ENCODE measurements at places on chromosomes 11 and 22.

DNA sequence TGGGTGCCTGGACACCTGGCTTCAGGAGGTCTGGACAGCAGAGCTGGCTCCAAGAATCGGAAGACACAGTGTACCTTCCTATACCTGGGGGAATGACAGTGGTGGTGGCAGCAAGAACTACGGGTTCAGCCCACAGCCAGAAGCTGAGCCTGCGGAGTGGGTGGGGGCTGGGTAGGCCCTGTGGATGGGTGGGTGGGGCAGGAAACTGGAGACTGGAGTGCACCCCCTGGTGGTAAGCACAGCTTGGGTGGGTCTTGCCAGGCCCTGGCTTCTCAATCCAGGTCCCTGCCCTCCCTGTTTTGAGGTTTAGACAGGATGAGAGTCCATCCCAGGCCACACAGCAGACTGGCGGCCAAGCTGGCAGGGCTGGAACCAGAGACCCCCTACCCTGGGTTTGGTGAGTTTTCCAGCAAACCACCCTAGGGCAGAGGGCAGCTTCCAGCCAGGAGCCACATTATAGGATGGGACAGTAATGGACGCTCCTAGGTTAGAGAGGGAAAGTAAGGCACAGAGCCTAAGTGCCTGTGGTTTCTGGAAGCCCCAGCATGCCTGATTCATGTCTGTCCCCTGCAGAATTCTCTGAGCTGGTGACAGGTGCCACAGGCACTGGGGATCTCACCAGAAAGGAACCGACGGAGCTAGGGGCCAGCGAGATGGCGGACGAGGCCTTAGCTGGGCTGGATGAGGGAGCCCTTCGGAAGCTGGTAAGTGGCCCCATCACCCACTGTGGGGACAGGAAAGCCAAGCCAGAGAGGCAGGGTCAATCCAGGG, 1.7 kb downstream of the SMTN start:
- no peak for DNase-seq

- peak; percentile 51 for DNase-seq
Observed at GRCh38 chr11:74948546-74948897, 369 bp downstream of the XRRA1 start.

GRCh38 chr11:73983741-73984538, 1.3 kb upstream of the UCP2 start:
- peak; percentile 83 for DNase-seq

DNA sequence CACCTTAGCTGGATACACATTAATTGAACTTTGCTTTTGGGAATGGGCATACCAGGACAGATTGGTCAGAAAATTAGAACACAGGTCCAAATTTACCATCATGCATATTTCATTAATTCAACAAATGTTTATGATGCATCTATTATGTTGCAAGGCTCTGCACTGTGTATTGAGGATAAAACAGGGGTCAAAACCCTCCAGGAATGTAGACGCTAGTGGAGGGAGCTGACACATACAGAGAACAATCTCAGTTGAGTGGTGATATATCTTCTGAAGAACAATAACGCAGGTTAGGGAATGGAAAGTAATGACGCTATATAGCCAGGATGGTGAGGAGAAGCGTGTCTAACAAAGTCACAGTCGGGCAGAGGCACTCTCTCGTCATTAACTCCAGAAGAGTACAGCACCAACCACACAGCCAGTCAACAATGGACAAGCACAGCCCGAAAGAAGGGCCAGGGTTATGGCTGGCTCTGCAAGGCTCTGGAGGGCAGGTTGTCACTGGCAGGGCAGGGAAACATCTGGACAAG, 3.8 kb downstream of the FLI1 start:
- DNase-seq: no peak

DNA sequence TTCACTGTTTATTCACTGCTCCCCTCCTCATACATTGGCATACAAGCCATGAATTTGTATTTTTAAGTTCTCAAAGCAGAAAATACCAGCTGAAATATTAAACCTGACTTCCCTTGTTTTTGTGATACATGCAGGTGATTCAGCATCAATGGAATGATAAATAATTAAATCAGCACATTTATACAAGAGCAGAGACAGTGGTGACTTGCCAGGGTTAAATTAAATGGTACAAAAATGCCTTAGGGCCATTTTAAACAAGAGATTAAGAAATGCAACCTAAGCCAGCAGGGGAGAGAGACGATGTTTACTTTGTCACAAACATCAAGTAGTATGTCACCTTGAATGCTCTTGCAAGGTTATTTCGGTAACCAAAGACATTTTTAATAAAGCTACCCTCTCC, 95.9 kb upstream of the DDI1 start:
- no peak for DNase-seq

DNA sequence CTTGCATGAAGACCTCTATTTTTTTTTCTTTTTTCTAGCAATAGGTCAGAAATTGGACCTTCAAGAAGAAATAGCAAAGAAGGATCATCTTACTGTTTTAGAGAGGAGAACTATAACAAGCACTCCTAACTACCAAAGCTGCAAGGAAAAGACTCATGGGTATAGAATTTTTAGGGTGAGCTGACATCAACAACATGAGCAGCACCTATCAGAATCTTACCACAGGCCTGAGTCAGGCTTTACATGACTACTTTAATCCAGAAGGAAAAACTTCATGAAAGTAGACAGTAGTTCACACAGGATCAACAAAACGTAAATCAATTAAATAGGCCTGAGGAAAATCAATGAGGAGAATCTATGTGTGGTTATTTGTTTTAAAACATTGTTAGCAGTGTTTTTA, 130.5 kb downstream of the FAM76B start:
- no peak for DNase-seq

- no peak for DNase-seq
Observed at GRCh38 chr11:77149716-77150392, 21.8 kb downstream of the MYO7A start.

DNA sequence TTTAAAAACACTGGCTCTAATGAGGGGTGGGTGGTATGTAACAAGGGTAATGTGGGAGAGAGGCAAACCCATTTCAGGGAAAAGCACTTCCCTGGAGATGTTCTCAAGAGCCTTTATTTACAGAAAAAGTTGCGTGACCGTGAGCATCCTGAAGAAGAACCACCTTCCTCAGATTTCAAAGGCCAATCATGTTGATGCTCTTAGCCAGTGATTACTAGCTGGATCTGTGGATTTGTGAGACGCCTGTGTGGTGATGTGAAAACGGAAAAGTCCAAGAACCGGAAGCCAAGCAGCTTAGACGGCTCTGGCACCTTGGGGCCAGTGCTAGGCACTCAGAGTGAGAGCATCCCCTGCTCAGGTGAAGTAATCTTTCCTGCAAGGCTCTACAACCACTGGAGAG, 12.6 kb upstream of the UBASH3B start:
- no peak for DNase-seq

GRCh38 chr11:113148652-113149051, 165.7 kb upstream of the TTC12 start:
- no peak for DNase-seq

GRCh38 chr22:46149512-46150033, 753 bp upstream of the PPARA start:
- DNase-seq: no peak

- peak; percentile 26 for DNase-seq
Observed at GRCh38 chr22:45208993-45209838, 31.5 kb downstream of the KIAA0930 start.

- no peak for DNase-seq
Observed at GRCh38 chr11:3227568-3228444, 4.4 kb downstream of the MRGPRE start.

DNA sequence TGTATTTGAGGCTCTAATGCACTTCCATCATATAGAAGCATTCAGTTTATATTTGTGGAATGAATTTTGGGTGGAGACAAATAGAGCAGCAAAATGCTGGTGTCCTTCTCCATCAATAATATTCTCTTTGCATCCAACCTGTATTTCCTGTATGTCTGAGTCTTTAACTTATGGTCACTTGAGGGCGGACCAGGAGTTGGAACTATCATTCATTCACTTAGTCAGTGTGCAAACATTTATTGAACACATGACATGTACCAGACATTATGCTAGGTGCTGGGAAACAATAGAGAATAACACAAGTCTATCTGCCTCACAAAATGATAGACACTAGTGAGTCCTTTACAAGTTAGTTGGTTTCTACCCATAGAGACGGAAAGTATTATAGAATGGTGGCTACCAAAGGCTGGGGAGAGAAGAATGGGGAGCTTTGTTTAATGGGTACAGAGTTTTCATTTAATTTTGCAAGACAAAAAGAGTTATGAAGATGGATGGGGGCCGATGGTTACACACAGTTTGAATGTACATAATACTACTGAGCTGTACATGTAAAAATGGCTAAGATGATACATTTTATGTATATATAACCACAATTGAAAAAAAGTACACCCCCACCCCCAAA, 4.6 kb upstream of the TMEM123 start:
- no peak for DNase-seq

GRCh38 chr11:126546191-126546590, 190.7 kb downstream of the ST3GAL4 start:
- no peak for DNase-seq

DNA sequence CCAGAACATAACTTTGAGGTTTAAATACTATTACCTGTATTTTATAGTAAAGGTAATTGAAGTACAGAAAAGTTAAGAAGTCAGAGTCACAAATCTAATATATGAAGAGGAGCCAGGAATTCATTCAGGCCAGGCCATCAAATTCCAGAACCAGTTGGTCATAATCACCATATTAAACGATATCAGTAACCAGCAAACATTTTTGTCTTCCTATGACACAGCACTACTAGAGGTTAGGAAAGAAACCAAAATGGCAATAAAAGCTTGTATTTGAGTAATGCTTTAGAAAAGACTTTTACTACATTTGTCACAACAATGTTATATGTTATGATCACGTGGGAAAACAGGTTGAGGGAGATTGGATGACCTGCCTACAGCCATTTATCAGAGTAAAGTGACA, 62.2 kb downstream of the DKK3 start:
- DNase-seq: no peak

DNA sequence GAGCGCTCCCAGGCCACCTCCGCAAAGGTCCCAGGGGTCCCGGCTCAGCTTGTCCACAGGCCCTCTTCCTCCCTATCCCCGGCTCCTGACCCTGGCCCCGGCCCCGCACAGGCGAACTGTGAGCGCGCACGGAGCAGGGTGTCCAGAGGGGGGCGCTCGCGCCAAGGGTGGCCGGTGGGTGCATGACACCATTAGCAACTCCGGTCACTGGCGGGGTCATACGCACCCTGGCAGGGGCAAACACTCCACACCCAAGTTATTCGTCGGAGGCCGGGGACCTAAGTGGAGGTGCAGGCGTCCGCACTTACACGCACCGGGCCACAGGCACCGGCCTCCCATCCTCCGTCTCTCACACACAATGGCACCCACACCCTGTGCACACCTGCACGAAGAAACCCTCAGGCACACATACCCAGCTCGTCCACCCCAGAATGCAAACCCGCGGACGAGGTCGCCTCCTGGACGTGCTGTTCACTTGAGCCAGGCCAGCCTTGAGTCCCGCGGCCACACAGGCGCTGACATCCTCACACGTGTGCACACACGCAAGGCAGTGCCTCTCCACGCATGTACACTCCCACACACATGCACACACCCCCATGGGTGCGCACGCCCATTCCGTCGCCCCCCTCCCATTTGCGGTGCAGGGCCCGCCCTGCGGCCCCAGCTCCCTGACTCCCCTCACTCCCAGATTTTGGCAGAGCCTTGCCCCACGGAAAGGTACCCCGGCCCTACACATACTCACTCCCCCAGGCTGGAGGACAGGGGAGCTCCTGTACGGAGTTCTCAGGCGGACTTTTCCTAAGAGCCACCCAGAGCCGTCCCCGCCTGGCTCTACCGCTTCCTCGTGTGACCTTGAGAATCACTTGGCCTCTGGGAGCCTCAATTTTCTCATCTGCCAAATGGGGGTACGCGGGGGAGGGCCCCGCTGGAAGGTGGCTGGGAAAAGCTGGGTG, at the start of gene RASGRP2:
Gene RASGRP2, minus strand, starts transcription at position 552 of the 953 bp plus-strand sequence. CDS start 1,276 bp downstream, outside the sequence.
- no peak for DNase-seq

- no peak for DNase-seq
Observed at GRCh38 chr11:128920666-128921065, 22.0 kb downstream of the TP53AIP1 start.

- no peak for DNase-seq
Observed at GRCh38 chr11:96112192-96113128, 188.6 kb upstream of the MTMR2 start.

GRCh38 chr11:76795290-76795935, 12.3 kb downstream of the TSKU start:
- no peak for DNase-seq

DNA sequence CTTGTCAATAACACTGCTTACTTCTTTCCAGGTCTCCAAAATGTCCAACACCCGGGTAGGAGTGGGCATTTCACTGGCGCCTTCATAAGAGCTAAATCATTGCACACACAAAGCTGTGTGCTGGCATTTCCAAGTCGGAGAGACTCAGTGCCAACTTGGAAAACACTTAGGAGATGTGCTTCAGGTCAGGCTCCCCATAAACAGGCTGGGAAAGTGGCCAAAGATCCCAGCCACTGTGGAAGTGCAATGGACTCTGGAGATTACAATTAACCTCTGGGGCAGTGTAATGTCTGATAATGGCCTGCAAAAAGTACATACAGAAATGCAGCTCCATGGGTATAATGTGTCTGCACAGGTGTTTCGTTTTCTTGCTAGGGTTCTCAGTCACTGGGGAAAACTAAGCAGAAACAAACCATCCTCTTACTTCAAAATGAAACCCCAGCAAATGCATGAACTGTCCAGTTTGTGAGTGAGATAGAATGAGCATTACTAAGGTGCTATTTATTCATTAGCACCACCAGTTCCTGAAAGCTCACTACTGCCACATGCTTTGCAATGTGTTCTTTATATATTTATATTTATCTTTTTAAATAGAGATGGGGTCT, 79.0 kb downstream of the ABTB2 start:
- DNase-seq: no peak

DNA sequence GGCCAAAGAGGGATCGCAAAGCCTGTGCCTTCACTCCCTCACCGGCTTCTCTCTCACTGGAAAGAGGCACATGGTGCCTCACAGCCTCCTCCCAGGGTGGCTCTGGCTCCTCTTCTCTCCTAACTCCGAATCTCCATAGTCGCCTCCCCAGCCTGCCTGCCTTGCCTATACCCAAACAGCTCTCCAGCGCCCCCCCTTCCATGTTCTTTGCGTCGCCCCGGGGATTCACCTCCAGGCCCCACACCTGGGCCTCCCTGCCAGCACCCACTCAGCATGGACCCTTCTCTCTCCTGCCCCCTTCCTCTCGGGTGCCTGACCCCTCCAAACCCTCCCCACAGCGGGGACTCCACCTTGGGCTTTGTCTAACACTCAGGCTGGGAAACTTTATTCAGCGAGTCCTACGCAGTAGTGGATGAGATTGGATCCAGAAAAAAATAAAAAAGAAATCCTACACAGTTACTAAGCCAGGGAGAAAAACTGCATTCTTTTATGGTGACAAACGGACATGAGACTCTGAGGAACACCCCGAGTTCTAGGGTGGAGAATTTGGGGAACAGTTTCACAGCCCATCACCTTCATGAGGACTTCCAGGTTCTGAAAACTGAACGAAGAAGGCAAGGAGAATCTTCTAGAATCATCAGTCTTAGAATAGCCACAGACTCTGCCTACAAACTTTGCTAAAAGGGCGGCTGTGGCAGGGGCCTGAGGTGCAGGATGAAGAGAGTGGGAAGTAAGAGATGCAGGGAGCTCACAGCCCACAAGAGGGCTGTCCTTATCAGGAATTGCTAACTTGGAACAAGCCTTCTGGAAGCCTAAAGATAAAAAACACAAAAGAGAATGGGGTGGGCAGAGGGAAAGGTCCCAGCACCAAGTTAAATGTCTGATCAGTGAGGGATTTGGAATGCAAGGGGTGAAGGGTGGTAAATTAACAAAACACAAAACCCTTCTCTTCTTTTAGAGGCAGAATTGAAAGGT, 5.3 kb downstream of the PPM1F start:
- no peak for DNase-seq

All from NCI-H446 (cell line).